Ovary (tissue), 10 donors: ENCODE measurements at places on chromosomes 4 and X. TPM values are rescaled to one million over a fixed set of nuclear protein-coding genes. Genes with fewer than 3 reads are reported as not detected.
A peak's percentile ranks its signal among the peaks of the same experiment; 100 is the strongest.

DNA sequence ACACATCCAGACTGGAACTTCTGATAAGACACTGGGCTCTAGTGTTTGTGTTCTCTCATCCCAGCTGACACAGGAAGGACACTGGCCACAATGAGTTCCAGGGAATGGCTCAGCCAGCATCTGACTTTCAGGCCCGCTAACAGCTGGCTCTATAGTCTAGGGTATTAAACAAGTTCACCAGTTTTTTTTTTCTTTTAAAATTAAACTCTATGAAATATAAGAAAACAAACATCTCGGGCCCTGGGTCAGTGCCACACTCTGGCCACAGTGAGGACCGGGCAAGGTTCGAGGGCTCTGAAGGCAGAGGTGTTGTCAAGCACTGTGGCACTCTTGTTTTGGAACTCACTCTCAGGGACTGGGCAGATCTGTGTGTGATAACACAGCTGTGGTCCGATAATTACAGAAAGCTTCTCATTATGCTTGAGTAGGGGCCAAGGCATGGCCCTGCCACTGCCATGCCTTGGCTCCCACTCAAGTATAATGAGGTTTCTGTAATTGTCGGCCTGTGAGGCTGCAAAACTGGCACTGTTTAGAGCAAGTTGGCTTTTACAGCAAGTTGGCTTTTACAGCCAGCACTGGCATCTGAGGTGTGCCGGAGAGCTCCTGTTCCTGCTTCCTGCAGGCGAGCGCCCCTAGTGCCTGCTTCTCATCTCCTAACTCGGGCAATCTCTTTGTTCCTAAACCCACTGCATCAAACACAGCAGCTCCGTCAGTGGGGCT, 62.8 kb downstream of the PPP1R2C start:
- H3K27ac ChIP-seq = no peak overlapping the region
- H3K27me3 ChIP-seq = no peaks in the 10 kb centered on the region
- peaks cover 1% of the 10 kb centered on the region for H3K4me1 ChIP-seq
- H3K4me3 ChIP-seq = no peak overlapping the region
- no peaks in the 10 kb centered on the region for H3K36me3 ChIP-seq

DNA sequence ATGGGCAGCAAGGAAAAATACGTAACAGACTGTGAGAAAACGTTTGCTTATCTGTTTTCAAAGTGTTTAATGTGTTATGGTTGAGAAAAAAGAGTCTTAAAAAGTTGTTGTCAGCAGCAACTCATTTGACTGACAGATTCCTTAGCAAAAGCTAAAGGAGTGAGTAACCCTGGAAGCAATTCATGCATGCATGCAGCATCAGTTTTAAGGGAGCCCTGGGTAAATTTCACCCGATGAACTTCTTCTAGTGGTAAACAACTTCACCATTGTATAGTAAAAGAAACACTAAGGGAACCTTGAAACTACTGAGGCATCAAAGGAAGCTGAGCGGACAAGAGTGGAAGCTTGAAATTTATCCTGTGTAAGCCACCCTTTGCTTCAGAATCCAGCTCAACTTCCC, 583.2 kb upstream of the INTU start:
- H3K4me1 ChIP-seq = no peaks in the 10 kb centered on the region
- no peaks in the 10 kb centered on the region for H3K36me3 ChIP-seq
- H3K27me3 ChIP-seq = no peaks in the 10 kb centered on the region
- no peak overlapping the region for H3K4me3 ChIP-seq
- no peak overlapping the region for H3K27ac ChIP-seq

DNA sequence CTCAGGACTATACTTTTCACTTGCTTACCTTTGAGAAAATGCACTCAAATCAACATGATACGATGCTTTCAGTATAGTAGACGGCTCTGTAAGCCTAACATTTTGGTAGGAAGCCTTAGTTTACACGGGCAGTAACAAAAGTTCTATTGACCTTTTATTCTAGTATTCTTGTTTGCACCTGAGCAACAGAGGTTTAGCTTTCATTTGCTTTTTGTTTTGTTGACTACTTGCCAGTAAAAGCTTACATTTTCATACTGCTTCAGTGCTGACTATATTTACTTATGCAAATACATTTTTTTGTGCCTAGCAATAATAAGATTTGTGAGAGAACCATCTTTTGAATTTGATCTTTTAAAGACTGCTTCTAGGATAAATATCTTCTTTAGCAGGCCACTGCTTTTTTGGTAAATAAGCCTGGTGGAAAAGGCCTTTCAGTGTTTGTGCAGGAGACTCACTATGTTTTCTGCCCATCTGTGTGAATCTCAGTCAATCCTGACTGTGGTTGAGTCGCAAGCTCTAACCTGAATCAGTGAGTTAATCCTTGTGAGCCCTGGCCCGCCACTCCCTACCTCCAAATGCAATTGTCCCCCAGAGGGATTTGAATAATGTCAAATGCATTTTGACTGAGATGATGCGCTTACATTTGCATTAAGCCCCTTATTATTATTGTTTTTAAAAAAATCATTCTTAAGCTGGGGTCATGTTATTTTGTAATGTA, 21.9 kb downstream of the FHIP1A start:
- H3K4me1 ChIP-seq = no peaks in the 10 kb centered on the region
- no peak for DNase-seq
- no peak overlapping the region for H3K4me3 ChIP-seq
- H3K27me3 ChIP-seq = no peaks in the 10 kb centered on the region
- no peaks in the 10 kb centered on the region for H3K36me3 ChIP-seq
- H3K27ac ChIP-seq = no peak overlapping the region

- H3K4me1 ChIP-seq = no peaks in the 10 kb centered on the region
- no peak overlapping the region for H3K4me3 ChIP-seq
- H3K36me3 ChIP-seq = no peaks in the 10 kb centered on the region
- H3K27ac ChIP-seq = no peak overlapping the region
Observed at GRCh38 chr4:105677709-105678108, 30.8 kb downstream of the INTS12 start.

- no peaks in the 10 kb centered on the region for H3K36me3 ChIP-seq
- DNase-seq = no peak
- no peaks in the 10 kb centered on the region for H3K27me3 ChIP-seq
Observed at GRCh38 chr4:4914059-4914820, 54.8 kb downstream of the MSX1 start.

DNA sequence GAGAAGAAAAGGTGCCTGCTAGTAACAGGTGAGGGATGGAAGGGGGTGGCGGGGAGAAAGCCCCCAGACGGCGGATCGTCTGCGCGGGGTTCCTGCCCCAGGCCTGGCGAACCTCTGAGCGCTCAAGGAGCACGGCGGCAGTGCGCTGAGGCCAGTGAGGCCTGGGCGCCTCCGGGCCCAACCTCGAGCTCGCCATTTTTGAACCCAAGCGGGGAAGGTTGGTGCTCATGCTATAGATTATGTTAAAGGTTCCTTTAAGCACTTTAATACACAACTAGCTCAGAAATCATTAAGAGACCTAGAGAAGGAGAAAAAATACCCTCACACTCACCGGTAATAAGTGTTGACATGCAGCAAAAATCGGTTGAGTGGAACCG, 7.9 kb downstream of the PITX2 start:
- DNase-seq = no peak
- H3K4me1 ChIP-seq = peaks cover 3% of the 10 kb centered on the region
- H3K36me3 ChIP-seq = no peaks in the 10 kb centered on the region
- no peak overlapping the region for H3K27ac ChIP-seq

- H3K36me3 ChIP-seq = no peaks in the 10 kb centered on the region
- H3K4me1 ChIP-seq = no peaks in the 10 kb centered on the region
- H3K27me3 ChIP-seq = no peaks in the 10 kb centered on the region
Observed at GRCh38 chr4:121749225-121749624, 15.7 kb downstream of the SMIM43 start.

DNA sequence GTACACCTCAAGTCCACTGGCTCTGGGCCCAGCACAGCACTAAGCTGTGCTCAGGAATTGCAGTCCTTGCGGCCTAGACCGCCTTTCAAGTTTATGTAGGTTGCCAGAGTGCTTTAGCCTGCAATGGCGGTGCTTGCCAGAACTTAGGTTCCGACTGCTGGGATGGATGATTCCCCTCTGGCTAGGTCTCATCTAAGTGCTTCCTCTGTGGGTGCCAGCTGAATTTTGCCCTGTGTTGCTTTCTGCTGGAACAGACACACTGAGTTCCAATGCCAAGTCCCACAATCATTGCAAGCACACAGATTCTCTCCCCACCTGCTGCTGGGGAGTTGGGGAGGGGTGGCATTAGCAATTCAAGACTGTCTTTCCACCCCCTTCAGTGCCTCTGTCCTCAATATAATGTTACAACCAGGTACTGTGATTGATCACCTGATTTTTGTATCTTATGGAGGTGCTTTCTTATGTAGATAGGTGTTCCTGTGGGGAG, 129.5 kb downstream of the GRID2 start:
- H3K4me3 ChIP-seq = no peak overlapping the region
- no peak overlapping the region for H3K27ac ChIP-seq
- H3K36me3 ChIP-seq = no peaks in the 10 kb centered on the region
- H3K27me3 ChIP-seq = no peaks in the 10 kb centered on the region
- H3K4me1 ChIP-seq = no peaks in the 10 kb centered on the region

GRCh38 chrX:103585411-103586313, at the start of gene TCEAL4:
TCEAL4 (plus strand) TSS chrX:103585515; CDS start chrX:103586676, 1,161 bp downstream.
- peak within 1 kb of the TSS; percentile 79 for H3K27ac ChIP-seq
- peak; percentile 74 for DNase-seq
- H3K27me3 ChIP-seq = no peaks in the 10 kb centered on the region
- H3K4me3 ChIP-seq = peak within 1 kb of the TSS; percentile 56

PDZD4 gene
- 2.7 TPM for total RNA-seq

AREG gene
- 11.1 TPM for total RNA-seq

SPATA4 gene
- not detected for total RNA-seq

CHM gene
- total RNA-seq = 18.2 TPM
